AG04449 (cell line): ENCODE measurements at places on chromosomes 7 and 10.

GRCh38 chr10:21069929-21070700, 173.0 kb upstream of the NEBL start:
- DNase-seq = no peak

DNA sequence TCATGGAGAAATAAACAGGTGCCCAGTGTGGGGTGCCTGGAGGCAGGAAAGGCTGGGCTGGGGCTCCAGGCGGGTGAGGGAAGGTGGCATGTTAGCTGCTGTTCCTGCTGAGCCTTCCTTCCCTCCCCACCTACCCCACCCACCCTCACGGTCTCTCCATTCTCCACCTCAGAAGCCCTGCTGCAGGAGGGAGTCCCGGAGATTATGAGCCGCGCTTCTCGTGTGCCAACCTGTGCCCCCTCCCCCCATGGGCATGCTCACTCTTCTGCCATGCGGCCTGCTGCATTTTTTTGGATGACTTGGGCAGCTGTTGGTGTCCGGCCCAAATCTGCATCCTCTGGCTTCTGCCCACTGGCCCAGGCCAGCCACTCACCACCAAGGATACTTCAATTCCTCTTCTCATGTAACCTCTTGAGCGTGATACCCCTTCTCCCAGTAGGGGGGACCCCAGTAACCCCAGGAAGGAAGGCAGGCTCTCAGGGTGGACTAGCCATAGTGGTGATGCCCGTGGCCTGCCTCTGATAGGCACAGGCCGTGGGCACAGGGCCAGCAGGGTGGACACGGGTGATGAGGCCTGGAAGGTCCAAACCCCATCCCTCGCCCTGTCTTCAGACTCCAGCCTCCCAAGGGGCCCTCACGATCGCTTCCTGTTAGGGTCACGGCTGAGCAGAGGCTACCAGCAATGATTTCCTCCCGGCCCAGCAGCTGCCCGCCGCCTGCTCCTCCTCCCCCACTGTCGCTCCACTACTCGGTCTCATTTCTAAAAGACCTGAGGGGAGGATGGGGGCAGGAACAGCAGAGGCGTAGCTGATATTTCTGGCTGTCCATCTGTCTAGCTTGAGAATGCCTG, 27.8 kb downstream of the UNC5B start:
- DNase-seq = no peak

DNA sequence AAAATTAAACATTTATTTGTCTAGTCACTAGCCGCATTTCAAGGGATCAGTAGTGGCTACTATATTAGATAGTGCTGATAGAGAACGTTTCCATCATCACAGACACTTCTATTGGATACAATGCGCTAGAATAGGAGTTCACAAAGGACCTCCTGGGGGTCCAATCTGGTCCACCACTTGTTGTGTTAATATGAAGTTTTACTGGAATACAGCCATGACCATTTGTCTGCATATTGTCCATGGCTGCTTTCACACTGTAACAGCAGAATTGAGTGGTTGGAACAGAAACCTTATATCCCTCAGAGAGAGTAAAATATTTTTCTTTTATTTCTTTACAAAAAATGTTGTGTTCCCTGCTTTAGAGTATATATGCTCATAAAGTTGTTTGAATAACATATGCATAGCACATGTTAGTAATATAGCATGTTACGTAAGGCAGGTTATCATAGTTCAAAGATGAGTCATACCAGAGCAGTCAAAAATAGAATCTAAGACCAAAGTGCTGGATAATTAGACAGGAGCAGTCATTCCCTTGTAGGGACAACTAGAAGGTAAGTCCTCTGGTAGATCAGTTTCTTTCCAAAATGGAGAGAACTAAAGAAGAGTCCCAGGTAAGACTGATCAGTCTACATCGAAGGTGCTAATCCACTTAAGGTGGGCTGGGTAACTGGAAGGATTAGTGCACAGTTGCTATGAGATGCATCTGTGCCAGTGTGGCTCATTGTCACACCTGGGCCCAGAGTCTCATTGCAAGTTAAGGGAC, 14.9 kb downstream of the BZW2 start:
- no peak for DNase-seq

DNA sequence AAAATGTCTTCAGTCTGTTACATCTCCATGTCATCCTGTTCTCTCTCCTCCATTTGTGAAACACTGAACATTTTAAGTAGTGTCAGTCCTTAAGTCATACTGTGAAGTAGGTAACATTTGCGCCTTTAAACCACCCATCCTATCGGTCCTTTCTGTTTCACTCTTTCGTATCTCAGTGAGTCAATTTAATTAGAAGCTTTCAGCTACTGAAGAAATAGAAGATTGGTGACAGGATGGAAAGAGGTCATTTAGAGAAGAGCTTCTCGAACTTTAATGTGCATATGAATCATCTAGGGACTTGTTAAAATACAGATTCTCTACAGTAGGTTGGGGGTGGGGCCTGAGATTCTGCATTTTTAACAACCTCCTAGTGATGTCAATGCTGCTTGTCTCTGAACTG, 113.4 kb downstream of the SRI start:
- DNase-seq = no peak

GRCh38 chr7:158295966-158296797, 291.4 kb downstream of the PTPRN2 start:
- DNase-seq = no peak

DNA sequence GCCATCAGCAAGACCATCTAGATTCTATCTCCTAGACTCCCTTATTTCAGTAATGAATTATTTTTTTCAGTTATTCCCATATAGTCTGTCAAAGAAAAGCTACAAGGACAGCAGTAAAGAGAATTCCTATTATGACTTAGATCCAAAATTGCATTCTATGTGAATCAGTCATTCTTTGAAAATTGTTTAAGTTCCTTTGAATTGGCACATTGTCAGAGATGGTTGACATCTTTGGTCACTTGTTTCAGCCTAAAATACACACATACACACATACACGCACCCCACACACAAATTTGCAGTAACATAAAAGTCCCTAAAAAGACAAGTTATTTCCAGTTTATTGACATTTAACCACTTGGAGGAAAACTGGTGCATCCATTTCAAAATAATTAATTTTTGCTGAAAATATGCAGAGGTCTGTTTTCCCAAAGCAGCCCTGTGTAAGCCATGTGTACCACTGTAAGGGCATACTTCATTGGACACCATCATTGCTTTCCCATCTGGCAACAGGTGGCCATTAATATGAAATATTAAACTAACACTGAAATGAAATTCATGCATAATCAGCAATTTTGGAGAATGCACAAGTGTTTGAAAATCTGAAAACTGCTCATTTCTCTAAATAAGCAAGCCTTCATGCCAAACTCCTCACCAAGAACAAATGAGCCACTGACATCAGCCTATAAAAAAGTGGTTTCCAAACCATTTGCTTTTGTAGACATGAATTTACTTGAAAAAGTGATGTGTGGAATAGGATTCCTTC, 121.7 kb upstream of the COL1A2 start:
- no peak for DNase-seq

GRCh38 chr10:79321951-79322350, 25.3 kb upstream of the PPIF start:
- no peak for DNase-seq

GRCh38 chr7:152887191-152887590, 127.6 kb downstream of the ACTR3B start:
- no peak for DNase-seq

DNA sequence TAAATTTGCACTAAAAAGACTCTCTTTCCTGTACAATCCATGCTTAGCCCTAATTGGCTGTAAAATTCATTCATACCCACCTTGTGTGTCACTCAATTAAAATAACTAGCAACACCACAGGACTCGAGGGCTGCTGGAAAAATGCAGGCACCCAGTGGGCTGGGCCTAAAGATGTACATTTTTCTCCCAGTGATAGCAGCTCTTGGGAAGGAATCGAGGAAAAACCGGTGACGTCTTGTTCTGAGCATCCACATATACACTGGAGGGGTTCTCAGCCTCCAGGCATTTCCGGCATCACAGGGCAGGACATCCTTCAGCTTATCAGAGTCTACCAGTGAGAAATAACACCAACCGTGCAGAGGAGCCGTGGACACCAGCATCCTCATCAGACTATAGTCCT, 85.8 kb upstream of the PITRM1 start:
- DNase-seq = no peak

- DNase-seq = no peak
Measured at GRCh38 chr10:76127984-76128589, 696.7 kb downstream of the LRMDA start.

- DNase-seq = no peak
Measured at GRCh38 chr7:142177869-142178268, 66.4 kb downstream of the MGAM2 start.

- DNase-seq = no peak
Measured at GRCh38 chr10:78602201-78602932, 466.4 kb upstream of the ZMIZ1 start.

- no peak for DNase-seq
Measured at GRCh38 chr7:142862351-142862750, 7.5 kb downstream of the EPHB6 start.

DNA sequence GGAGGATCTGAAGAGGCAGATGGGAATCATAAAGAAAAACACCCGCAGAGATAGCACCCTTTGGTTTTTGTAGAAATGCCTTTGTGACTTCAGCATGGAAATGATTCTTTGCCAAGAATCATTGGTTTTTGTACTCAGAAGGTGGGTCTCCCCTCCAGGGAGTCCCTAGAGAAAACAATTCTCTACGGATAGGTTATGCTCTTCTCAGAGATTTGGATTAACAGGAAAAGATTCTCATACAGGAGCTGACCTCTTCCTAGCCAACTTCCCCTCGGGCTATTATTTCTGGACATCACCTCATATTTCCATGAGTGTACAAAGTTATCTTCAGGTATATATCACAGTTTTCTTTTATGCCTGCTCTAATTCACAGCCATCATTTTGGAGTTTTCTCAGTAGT, 274.2 kb upstream of the HABP2 start:
- no peak for DNase-seq

DNA sequence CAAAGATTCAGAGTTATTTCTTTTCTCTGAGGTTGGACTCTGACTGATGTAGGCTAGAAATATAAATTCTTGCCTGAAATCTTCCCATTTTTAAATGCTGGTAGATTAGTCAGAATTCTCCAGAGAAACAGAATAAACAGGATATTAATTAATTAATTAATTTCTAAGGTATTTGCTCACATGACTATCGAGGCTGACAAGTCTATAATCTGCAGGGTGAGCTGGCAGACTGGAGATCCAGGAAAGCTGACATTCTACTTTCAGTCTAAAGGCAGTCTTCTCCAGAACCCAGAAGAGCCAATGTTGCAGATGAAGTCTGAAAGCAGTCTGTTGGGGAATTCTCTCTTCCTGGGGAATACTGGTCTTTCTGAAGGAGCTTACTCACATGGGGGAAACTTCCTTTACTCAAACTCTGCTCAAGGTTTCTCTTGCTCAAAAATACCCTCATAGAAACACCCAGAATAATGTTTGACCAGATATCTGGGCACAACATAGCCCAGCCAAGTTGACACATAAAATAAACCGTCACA, 189.7 kb downstream of the KIF20B start:
- no peak for DNase-seq

- no peak for DNase-seq
Measured at GRCh38 chr10:11045995-11046775, 28.5 kb downstream of the CELF2 start.

- no peak for DNase-seq
Measured at GRCh38 chr7:55326081-55326835, 38.9 kb upstream of the LANCL2 start.

DNA sequence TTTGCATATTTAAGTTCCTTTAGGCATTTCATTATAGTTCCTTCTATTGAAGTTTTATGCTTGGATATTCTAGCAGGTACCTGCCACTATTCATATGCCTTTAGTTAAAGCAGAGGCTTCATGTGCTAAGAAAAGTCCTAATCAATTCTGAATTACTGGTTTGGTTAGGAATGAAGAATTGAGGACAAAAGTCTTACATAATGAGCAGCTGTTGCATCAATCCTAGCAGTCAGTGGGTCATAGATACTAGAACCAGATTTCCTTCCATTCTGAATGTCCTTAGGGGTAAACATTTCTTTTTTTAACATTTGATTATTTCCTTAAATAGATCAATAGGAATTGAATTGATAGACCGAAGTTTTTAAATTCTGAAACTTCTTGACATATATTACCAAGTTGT, 59.2 kb downstream of the CDK13 start:
- DNase-seq = no peak

GRCh38 chr10:15158448-15158847, 10.0 kb downstream of the NMT2 start:
- DNase-seq = no peak

GRCh38 chr7:2613098-2613930, 18.5 kb upstream of the TTYH3 start:
- no peak for DNase-seq

DNA sequence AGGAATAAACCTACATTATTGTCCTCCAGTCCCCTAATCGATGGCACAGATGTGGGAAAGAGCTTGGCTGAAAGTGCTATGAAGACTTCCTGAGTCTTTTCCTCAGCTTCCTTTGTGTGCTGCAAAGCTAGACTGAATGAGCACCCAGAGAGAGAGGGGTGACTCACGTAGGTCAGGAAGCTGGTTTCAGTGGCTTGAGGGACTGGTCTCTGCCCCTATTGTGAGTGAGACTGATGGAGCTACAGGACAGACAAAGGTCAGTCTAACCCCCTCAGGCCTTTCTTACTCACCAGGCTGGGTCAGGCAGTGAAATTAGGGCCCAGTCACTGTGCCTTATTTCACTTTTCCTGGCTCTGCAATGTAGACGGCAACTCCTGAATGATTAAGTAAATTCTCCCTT, 171.1 kb upstream of the GRB10 start:
- no peak for DNase-seq
